ENCODE measurements at places on chromosomes 7 and 10. TPM values are rescaled to one million over a fixed set of nuclear protein-coding genes. Genes with fewer than 3 reads are reported as not detected.

The CTNNA3 gene
- 0.27 TPM for total RNA-seq

The CLEC2L gene
- not detected for total RNA-seq

The SPDYE1 gene
- 0.17 TPM for total RNA-seq

The HOGA1 gene
- 1.0 TPM for total RNA-seq

The SYCE1 gene
- total RNA-seq: 1.7 TPM

The CCDC172 gene
- 47.1 TPM for total RNA-seq

The C10orf71 gene
- total RNA-seq: not detected

The TRIM50 gene
- total RNA-seq: 5.1 TPM

The STK31 gene
- 0.09 TPM for total RNA-seq

The RAMP3 gene
- 43.5 TPM for total RNA-seq

The SPOCK2 gene
- 163 TPM for total RNA-seq

The ZNF775 gene
- 14.8 TPM for total RNA-seq

DNA sequence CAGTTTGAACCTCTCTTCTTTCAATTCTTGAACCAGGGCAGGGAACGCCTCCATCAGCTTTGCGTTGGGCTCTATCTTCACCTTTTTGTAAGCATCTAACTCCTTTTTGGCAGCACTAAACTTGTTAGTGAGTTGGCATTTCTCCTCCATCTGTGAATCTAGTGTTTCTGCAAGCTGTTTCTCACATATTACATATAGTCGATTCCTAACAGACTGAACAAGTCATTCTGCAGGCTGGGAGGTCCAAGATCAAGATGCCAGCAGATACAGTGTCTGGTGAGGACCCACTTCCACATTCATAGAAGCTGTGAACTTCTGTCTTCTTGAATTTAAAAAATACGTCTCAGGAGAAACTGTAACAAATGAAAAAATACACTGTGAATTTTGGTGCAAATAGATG lies 539.7 kb downstream of the ANKRD7 start:
- no peak for DNase-seq

GRCh38 chr10:62073429-62073828 lies 171.9 kb downstream of the ARID5B start:
- no peak for DNase-seq

DNA sequence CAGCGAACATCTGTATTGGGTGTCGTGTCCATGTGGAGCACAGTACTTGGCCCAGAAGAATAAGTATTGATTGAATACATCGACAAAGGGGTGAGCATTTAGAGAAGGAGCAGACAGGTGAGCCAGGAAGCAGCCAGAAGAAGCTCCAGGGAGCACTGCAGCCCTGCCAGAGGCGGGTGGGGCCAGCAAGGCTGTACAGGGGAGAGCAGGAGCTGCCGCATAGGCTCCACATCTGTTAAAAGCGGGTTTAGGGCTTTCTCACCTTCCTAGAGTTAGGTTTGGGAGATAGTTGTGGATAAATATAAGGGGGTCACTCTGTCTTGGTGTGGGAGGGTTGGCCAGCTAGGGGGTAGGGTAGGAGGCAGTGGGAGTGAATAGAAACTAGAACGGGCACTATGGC lies 1.3 kb upstream of the CPA1 start:
- no peak for DNase-seq

DNA sequence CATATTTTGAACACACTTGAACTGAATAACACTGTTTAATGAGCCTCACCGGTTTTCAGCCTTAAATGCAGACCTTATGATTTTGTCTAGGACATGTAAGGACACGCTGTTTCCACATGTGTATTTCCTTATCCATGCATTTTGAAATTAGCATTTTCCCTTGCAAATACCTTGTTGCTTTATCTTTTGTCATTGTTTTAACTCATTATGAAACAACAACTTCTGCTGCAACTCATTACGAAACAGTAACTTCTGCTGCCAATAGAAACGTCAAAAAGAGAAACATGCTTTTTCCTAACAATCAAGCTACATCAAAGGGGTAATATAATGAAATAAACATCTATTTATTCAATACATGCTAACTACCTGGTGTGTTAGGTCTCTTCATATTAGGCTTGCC lies 322.0 kb downstream of the AGMO start:
- DNase-seq: no peak

DNA sequence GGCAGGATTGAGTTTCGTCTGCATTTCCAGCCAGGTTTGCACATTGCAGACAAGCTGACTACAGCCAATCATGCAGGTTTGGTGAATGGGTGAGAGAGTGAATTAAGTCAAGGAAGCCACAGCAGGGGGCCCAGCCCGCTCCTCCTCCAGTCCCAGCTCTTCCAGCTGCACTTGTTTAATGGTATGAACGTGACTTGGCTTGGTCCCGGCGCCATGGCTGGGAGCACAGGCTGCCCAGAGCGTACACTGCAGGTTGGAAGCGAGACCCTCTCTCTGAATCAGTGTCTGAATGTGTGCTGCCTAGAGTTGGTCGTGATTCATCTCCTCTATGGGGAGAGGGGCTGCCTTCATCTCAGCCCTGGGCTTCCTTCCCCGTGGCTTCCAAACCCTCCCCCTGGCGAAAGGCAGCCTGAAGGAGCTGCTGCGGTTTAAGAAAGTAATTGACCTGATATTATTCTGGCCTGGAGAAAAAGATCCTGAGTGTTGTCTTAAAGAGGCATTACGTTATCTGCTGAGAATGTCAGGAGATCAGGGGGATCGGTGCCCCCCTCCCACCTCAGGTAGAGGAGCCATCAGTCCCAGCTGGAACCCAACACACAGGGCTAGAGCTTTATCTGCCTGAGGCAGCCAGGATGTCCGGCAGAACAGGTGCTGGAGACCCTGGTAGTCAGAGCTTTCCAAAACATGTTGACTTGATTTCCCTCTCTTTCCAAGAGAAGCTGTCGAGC lies 132.1 kb downstream of the COL26A1 start:
- DNase-seq: no peak

DNA sequence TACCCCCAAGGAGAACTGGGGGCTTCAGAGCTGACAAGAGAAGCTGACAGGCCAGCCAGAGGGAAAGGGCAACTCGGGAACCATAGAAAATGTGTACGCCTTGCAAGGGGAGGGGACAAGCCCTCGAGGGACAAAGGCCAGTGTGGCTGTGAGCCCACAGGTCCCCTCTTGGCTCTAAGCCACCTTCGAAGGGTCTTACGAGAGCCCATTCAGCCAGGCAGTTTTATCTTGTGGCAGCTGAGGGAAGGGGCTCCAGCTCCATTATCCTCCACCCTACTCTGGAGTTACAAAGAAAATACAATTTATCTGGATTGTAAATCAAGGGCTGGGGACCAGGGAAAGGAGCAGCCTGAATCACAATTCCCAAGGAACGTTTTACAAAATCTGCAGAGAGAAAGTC lies 159.5 kb upstream of the ZMIZ1 start:
- no peak for DNase-seq

DNA sequence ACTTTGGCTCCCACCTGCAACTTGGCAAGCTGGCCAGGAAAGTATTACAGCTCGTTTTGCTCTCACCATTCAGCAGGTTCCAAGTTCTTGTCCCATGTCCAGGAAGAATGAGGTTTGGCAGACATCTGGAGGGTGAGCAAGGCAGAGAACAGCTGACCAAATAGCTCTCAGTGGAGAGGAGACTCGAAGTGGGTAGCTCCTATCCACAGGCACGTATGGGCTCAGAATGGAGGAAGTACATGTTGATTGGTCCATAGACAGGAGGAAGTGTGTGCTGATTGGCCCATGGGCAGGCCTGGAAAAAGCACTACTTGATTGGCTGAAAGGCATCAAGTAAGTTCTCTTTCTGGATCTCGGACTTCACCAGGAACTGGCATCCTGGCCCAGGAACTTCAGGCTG lies 3.0 kb upstream of the NCAPG2 start:
- no peak for DNase-seq

- no peak for DNase-seq
Measured at GRCh38 chr7:30863706-30864035, 48.0 kb upstream of the AQP1 start.

- DNase-seq: peak; percentile 87
Measured at GRCh38 chr7:100865938-100866728, 1.1 kb upstream of the TRIP6 start.

DNA sequence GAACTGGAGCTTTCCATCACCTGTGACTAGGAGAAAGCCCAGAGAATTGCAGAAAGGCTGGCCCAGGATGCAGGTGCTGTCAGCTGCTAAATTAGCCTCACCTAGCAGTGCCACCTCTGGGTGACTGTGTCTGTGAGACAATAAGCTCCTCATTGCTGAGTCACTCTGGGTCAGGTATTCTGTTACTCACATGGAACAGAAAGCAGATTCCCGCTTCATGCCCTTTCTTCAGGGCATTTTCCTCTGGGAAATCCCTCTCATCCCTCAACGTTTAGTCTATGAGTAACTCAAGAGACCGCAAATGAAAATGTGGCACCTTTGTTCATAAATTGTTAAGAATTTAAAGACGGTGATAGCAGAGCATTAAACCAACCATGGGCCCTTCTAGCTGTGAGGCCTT lies 184.0 kb downstream of the ADAM12 start:
- no peak for DNase-seq

- DNase-seq: no peak
Measured at GRCh38 chr7:101602082-101602481, 27.0 kb downstream of the MYL10 start.

GRCh38 chr10:30151581-30152389 lies 92.4 kb upstream of the JCAD start:
- no peak for DNase-seq

GRCh38 chr10:563827-564226 lies 125.6 kb downstream of the DIP2C start:
- no peak for DNase-seq

DNA sequence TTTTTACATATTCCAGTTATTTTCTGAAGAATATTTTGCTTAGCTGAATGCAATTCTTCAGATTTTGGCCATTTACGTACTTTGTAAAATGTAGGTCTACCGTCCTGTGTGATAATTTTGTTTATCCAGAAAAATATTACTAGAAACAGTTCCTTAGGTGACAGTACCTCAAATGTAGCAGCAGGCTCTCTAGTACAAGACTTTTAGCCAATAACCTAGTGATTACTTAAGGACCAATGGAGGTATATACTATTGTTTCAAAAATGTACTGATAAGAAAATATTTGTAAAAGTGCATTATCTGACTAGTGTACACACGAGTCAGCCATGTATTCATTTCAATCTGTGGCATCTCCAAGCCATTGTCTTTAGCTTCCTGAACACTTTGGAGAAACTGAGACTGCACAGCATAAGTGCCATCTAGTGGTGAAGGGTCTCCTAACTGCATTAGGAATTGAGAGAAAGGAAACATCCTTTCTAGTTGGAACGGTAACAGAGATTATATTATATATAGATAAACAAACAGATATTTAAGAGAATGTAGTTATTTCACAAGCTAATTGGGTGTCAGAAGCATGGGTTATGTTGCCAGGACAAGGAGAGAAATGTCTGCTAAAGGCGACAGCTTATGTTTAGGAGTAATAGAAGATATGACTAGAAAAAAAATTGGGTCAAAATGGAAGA lies 23.7 kb downstream of the RTKN2 start:
- DNase-seq: peak; percentile 67

GRCh38 chr10:21349912-21350286 lies 175.6 kb downstream of the SKIDA1 start:
- no peak for DNase-seq
